Endodermal cell (in vitro differentiated cells): ENCODE measurements at places on chromosomes 11 and 22. TPM values are rescaled to one million over a fixed set of nuclear protein-coding genes. Genes with fewer than 3 reads are reported as not detected.

The VPREB1 gene
- not detected in 3 replicates for total RNA-seq

The ALDH3B2 gene
- total RNA-seq: not detected in 3 replicates

The SDHD gene
- total RNA-seq: 43.4 to 67.3 TPM (median 57.6 TPM) in 3 replicates

The MGAT3 gene
- total RNA-seq: 8.5 and 9.0 TPM in 2 replicates

The ADM gene
- 31.5 to 205 TPM (median 35.5 TPM) in 3 replicates for total RNA-seq

The RPL27A gene
- total RNA-seq: 1,527 to 1,791 TPM (median 1,652 TPM) in 3 replicates

The ELF5 gene
- total RNA-seq: not detected in 2 replicates

The YPEL1 gene
- 9.3 and 13.4 TPM in 2 replicates for total RNA-seq

The CABP4 gene
- not detected in 3 replicates for total RNA-seq

The UPK3A gene
- 0.70 TPM in 1 of 2 replicates, not detected in the other for total RNA-seq

The CRYBA4 gene
- total RNA-seq: not detected in 3 replicates

The PANX2 gene
- total RNA-seq: 10.7 and 11.2 TPM in 2 replicates

The IL10RA gene
- 0.51 TPM in 1 of 2 replicates, not detected in the other for total RNA-seq

The UBQLNL gene
- total RNA-seq: 0.20 TPM in 1 of 3 replicates, not detected in the others

The KRTAP5-8 gene
- not detected in 3 replicates for total RNA-seq

The DBX1 gene
- total RNA-seq: not detected in 2 replicates

The SHANK2 gene
- total RNA-seq: 30.7 and 49.6 TPM in 2 replicates

The OR5P2 gene
- 3.8 and 8.4 TPM in 2 replicates for total RNA-seq

The DPAGT1 gene
- 47.2 and 49.4 TPM in 2 replicates for total RNA-seq

The OR10A2 gene
- total RNA-seq: not detected in 2 replicates

The HBE1 gene
- total RNA-seq: 1.1 to 6.1 TPM (median 3.8 TPM) in 3 replicates

The GP1BB gene
- 0.48 and 1.4 TPM in 2 replicates for total RNA-seq

The PIWIL4 gene
- 0.80 to 1.4 TPM (median 0.82 TPM) in 3 replicates for total RNA-seq

The CD44 gene
- total RNA-seq: 0.50 to 1.2 TPM (median 1.1 TPM) in 3 replicates

The EMSY gene
- total RNA-seq: 22.9 and 27.4 TPM in 2 replicates

The LUZP2 gene
- 1.4 and 2.4 TPM in 2 replicates for total RNA-seq

The CDON gene
- total RNA-seq: 20.7 to 28.0 TPM (median 24.5 TPM) in 3 replicates

The RASL10A gene
- total RNA-seq: 1.3 TPM in 2 replicates

The MMP1 gene
- not detected in 3 replicates for total RNA-seq

The SLC25A18 gene
- total RNA-seq: 11.9 and 14.3 TPM in 2 replicates

The PHOX2A gene
- total RNA-seq: 0.29 to 0.31 TPM in 2 of 3 replicates, not detected in the other

The NOX4 gene
- total RNA-seq: 3.8 and 6.0 TPM in 2 replicates

The LMO1 gene
- total RNA-seq: 0.46 to 1.5 TPM in 2 of 3 replicates, not detected in the other

The BDNF gene
- 0.08 to 0.16 TPM in 2 of 3 replicates, not detected in the other for total RNA-seq

The USP35 gene
- total RNA-seq: 5.1 to 11.2 TPM (median 10.5 TPM) in 3 replicates

The KRTAP5-11 gene
- 1.6 and 2.9 TPM in 2 replicates for total RNA-seq

The SCN2B gene
- 0.07 and 0.11 TPM in 2 replicates for total RNA-seq

The OR4D6 gene
- total RNA-seq: not detected in 3 replicates

The DGAT2 gene
- total RNA-seq: 4.9 and 6.0 TPM in 2 replicates

The CDC45 gene
- 8.6 to 35.1 TPM (median 31.2 TPM) in 3 replicates for total RNA-seq

The ADM2 gene
- total RNA-seq: 4.2 to 5.4 TPM (median 4.3 TPM) in 3 replicates

The APOBEC3B gene
- 3.9 to 5.6 TPM (median 5.4 TPM) in 3 replicates for total RNA-seq

The SLC15A3 gene
- 1.4 and 2.1 TPM in 2 replicates for total RNA-seq

The MMP7 gene
- total RNA-seq: not detected in 3 replicates

The MS4A6E gene
- not detected in 2 replicates for total RNA-seq

The TRPM5 gene
- 0.09 to 0.11 TPM in 2 of 3 replicates, not detected in the other for total RNA-seq

The FTH1 gene
- total RNA-seq: 2,575 to 2,809 TPM (median 2,612 TPM) in 3 replicates

The GNAZ gene
- total RNA-seq: 12.1 and 16.7 TPM in 2 replicates

The RAG2 gene
- not detected in 3 replicates for total RNA-seq

The OR52I1 gene
- total RNA-seq: not detected in 3 replicates

The POTEH gene
- total RNA-seq: not detected in 3 replicates

The CALCA gene
- not detected in 2 replicates for total RNA-seq

The TIMP3 gene
- total RNA-seq: 6.3 to 14.8 TPM (median 7.2 TPM) in 3 replicates

The FAM180B gene
- total RNA-seq: 0.16 and 0.20 TPM in 2 replicates
